ENCODE measurements at places on chromosomes 13 and 19. TPM values are rescaled to one million over a fixed set of nuclear protein-coding genes. Genes with fewer than 3 reads are reported as not detected.

DNA sequence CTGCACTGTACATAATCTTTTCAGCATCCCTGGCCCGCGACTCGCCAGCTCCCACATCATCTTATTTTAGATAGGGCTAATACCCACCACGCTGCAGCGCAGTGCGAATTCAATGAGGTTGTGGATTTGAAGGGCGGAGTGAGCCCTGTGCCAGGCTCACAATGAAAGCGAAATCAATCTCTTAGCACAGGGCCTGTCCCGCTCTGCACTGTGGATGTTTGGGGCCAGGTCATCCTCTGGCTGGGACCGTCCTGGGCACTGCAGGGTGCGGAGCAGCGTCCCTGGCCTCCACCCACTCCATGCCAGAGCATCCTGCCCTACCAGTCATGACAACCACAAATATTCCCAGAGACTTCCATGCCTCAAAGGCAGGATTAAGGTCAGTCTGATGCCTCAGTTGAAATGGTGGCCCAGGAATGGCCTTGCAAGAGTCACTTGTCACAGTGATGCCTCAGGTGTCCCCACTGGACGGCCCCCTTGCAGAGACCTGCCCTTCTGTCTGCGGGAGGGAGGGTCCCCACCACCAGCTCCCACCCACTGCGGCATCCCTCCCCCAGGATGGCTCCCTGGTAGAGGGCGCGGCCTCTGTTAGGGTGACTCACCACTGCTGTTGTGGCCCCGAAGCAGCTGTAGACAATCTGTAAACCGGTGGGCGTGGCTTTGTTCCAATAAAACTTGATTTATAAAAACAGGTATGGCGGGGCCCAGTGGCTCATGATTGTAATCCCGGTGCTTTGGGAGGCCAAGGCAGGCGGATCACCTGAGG lies 5.6 kb downstream of the UHRF1 start:
- H3K4me3 ChIP-seq, result no peak overlapping the region
- H3K4me1 ChIP-seq, result peaks cover 23% of the 10 kb centered on the region
- no peaks in the 10 kb centered on the region for H3K27me3 ChIP-seq
- peaks cover 79% of the 10 kb centered on the region for H3K36me3 ChIP-seq

GRCh38 chr13:85597790-85598500 lies 201.3 kb downstream of the SLITRK6 start:
- H3K27me3 ChIP-seq, result no peaks in the 10 kb centered on the region
- no peaks in the 10 kb centered on the region for H3K4me1 ChIP-seq
- H3K4me3 ChIP-seq, result no peak overlapping the region
- no peak for DNase-seq
- no peak overlapping the region for H3K27ac ChIP-seq

DNA sequence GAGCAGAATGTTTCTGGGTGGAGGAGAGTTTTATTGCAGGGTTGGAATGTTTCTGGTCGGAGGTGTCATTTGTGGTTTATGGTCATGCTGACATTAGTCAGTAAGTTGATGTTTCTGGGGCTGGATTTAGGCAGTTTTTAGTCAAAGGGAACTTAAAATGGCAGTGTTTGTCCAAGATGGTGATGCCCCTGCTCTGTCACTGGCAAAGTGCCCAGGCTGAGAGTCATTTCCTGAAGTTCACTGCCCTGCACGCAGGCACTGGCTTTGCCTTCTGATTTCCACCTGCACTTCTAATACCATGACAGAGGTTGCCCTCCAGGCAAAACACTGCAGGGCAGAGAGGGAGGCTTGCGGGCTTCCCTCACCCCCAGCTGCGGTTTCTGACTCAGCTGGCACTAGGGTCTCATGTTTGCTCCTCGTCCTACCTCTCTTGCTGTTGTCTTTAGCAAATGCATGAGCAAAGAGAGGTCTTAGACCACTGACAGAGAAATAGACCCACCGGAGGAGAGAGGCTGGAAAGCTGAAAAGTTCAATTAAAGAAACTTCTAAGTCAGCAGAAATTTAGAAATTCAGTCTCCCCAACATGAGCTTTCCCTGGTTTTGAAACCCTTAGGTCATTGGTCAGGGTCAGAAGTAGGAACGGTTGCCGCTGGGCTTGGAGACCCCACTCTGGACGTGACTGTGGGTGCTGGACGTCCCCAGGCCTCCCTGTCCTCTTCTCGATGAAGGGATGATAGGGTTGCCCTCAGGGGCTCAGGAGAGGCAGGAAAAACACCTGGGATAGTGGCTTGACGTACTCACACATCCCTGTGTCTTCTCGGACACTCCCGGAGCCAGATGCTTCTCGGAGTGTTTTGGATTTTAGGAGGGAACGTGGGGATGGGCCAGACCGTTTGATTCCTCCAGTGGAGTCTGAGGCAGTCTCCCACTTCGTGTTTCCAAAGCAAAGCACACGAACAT lies 26.3 kb downstream of the TMEM255B start:
- peaks cover 56% of the 10 kb centered on the region for H3K27me3 ChIP-seq
- H3K4me3 ChIP-seq, result no peak overlapping the region
- no peaks in the 10 kb centered on the region for H3K4me1 ChIP-seq
- H3K27ac ChIP-seq, result no peak overlapping the region
- DNase-seq, result no peak
- H3K36me3 ChIP-seq, result no peaks in the 10 kb centered on the region

GRCh38 chr13:84606616-84607015 lies 724.3 kb upstream of the SLITRK1 start:
- H3K27ac ChIP-seq, result no peak overlapping the region
- H3K36me3 ChIP-seq, result no peaks in the 10 kb centered on the region
- H3K4me1 ChIP-seq, result no peaks in the 10 kb centered on the region
- no peaks in the 10 kb centered on the region for H3K27me3 ChIP-seq
- DNase-seq, result no peak
- no peak overlapping the region for H3K4me3 ChIP-seq

DNA sequence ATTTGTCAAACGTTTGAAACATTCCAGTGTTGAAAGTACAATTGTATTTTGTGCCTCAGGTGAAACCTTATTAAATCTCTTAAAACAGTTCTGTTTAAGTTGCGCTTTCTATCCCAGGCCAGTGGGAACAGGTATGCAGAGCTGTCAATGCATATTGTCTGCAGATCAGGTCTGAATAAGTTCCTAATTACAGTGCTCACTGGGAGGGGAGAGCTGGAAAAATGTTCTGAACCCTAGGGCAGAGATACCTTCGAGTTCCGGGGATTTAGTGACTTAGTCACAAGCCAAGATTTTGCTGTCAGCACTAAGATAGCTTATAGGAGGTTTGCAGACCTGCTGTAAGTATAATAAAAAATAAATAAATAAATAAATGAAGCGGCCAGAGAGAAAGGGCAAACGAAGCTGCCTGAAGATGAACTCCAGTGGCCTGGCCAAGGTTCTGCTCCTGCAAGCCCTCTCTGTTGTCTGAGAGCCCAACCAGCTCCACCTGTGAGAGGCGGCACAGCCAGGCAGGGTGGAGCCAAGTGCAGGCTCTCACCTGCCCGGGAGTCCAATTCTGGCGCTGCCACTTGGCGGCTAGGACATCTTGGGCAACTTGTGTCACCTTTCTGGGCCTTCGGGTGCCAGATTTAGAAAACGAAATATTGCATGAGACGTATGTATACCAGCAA lies 97.9 kb upstream of the SLC7A1 start:
- no peaks in the 10 kb centered on the region for H3K4me1 ChIP-seq
- H3K4me3 ChIP-seq, result no peak overlapping the region
- DNase-seq, result no peak
- no peaks in the 10 kb centered on the region for H3K36me3 ChIP-seq
- H3K27me3 ChIP-seq, result peaks cover 9% of the 10 kb centered on the region
- H3K27ac ChIP-seq, result no peak overlapping the region

- H3K4me1 ChIP-seq, result no peaks in the 10 kb centered on the region
- H3K36me3 ChIP-seq, result no peaks in the 10 kb centered on the region
- no peak overlapping the region for H3K4me3 ChIP-seq
- DNase-seq, result no peak
Observed at GRCh38 chr13:88707646-88708045, 1036.5 kb downstream of the SLITRK5 start.

GRCh38 chr19:42442833-42443232 lies at the start of gene CXCL17:
TSS of gene CXCL17 (minus strand) at chr19:42442946. CDS start at chr19:42442832, 114 bp downstream.
- no peak within 1 kb of the TSS for H3K27ac ChIP-seq
- H3K4me3 ChIP-seq, result no peak within 1 kb of the TSS
- no peaks in the 10 kb centered on the region for H3K36me3 ChIP-seq
- no peaks in the 10 kb centered on the region for H3K27me3 ChIP-seq
- H3K4me1 ChIP-seq, result no peaks in the 10 kb centered on the region
- DNase-seq, result no peak

Gene DACH1
- 0.04 TPM for total RNA-seq

DNA sequence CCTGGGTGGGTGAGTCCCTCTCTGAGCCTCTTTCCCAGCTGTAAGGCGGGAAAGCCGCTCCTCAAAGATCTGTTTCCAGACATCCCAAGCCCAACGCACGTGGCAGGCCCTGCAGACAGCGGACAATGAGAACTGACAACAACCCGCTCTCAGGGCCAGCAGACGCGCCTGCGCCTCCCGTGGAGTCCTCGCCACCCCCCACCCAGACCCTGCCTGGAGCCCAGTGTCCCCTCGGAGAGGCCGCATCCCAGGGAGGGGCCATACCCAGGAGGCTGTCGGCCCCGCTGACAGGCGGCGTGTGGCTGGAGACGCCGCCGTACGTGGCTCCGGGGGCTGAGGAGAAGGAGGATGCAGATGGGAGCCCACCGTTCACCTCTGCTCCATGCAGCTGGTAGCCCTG lies 16.3 kb upstream of the UQCR11 start:
- no peak overlapping the region for H3K4me3 ChIP-seq
- peaks cover 91% of the 10 kb centered on the region for H3K36me3 ChIP-seq
- H3K4me1 ChIP-seq, result peaks cover 66% of the 10 kb centered on the region
- no peak overlapping the region for H3K27ac ChIP-seq
- no peak for DNase-seq
- H3K27me3 ChIP-seq, result no peaks in the 10 kb centered on the region

DNA sequence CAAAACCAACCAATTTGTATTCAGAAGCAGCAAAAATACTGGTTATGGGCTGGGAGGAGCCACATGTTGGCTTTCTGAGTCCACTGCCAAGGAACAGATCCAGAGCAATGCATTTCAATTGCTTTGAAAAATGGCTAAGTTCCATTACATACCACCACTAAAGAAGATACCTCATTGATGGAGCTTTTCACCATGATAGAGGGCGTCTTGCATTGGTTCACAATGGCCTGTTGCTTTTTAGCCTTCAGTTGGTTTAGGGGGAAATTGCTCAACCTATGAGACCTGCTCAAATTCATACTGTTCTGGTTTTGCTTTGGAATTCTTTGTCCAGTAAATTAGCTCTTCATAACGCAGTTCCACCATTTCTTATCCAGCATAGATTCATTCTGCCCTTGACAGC lies 21.2 kb upstream of the CPB2 start:
- no peak overlapping the region for H3K4me3 ChIP-seq
- no peak for DNase-seq
- H3K4me1 ChIP-seq, result peaks cover 23% of the 10 kb centered on the region
- H3K27me3 ChIP-seq, result no peaks in the 10 kb centered on the region

DNA sequence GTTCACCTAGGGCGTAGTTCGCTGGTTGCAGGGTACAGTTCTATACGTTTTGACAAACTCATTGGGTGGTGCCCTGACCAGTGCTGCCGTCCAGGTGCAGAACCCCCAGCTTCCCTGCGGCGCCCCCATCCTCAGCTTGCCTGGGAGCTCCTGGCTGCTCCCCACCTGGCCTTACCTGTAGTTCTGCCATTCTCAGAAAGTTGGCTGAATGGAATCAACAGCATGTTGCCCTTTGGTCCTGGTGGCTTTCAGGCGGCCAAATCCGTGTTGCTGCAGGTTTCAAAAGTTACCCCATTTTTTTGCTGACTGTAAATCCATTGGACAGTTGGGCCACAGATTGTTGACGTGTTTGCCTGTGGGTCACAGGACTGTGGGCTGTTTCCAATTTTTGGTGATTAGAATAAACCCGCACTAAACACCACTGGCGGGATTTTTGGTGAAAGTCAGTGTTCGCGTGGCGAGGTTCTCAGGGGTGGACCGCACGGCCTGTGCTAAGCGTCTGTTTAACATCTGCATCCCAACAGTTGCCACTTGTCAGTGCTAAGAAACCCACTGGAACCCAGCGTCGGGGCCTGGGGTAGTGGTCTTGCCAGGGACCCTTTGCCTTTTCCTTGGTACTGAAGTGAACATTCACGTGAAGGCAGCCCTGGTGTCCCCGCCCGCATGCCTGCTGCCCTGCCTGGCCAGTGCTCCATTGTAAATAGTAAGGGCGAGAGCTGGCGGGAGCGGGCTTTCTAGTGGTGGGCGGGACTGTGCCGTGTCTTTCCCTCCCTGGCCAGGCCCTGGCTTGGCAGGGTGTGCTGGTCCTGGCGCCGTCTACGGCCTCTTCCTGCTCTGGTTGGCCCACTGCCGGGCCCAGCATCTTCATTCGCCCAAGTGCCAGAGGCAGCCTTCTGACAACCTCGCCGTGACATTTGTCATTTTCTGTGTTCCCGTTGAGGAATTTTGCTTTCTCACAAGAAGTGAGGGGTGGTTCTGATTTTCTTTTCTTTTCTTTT lies 3.3 kb downstream of the DOT1L start:
- peaks cover 88% of the 10 kb centered on the region for H3K4me1 ChIP-seq
- peaks cover 19% of the 10 kb centered on the region for H3K36me3 ChIP-seq
- DNase-seq, result no peak
- H3K4me3 ChIP-seq, result no peak overlapping the region
- no peaks in the 10 kb centered on the region for H3K27me3 ChIP-seq

Gene KLF16
- 59.1 TPM for total RNA-seq

DNA sequence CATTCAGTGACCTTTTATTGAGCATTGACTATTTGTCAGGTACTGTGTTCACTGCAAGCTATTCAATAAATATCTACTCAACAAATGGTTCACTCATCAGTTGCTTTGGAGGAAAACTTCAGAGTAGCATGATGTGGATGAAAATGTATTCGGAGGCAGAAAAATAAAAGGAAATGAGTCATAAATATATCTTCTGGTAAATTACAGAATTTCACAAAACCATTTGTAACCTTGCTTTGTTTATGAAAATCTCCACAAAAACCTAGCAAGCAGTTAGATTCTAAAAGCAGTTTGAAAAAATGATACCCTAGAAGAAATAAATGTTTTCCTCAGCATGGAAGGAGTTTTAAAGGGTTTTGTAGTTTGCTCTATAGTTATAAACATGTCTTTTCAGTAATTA lies 399.6 kb downstream of the LMO7 start:
- H3K36me3 ChIP-seq, result no peaks in the 10 kb centered on the region
- no peaks in the 10 kb centered on the region for H3K27me3 ChIP-seq
- DNase-seq, result no peak
- no peak overlapping the region for H3K27ac ChIP-seq
- H3K4me3 ChIP-seq, result no peak overlapping the region

GRCh38 chr13:79943346-79944023 lies 397.4 kb downstream of the SPRY2 start:
- no peak for DNase-seq
- no peaks in the 10 kb centered on the region for H3K36me3 ChIP-seq
- no peaks in the 10 kb centered on the region for H3K4me1 ChIP-seq
- no peak overlapping the region for H3K27ac ChIP-seq

DNA sequence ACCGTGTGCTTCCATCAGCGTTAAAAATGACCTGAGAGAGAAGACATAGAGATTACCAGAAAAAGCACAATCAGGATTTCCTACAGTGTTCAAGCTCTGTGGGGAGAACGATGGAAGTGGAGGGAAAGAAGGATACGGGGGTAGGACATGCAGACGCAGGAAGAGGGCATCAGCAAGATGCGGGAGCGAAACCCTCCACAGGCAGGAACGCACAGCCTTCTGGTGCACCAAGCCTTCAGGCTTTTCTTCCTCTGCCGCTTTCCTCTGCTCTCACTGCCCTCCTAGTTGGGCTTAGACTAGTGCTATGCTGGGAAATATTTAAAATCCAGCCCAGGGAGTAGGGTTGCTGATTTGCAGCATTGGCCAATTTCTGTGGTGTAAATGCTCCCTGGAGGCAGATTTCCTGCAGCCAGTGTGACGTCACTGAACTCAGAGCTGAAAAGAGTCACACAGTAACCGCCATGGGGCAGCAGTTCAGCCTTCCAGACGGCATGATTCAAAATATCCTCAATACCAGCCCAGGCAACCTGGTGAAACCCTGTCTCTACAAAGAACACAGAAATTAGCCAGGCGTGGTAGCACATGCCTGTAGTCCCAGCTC lies 205.1 kb upstream of the SOX1 start:
- H3K27me3 ChIP-seq, result peaks cover 26% of the 10 kb centered on the region
- no peak for DNase-seq
- no peak overlapping the region for H3K27ac ChIP-seq

All from K562 (cell line).